AG04450 (cell line): ENCODE measurements at places on chromosomes 3 and 15. TPM values are rescaled to one million over a fixed set of nuclear protein-coding genes. Genes with fewer than 3 reads are reported as not detected.

The UBA7 gene
- 34.0 and 43.6 TPM in 2 replicates for polyA plus RNA-seq

The KBTBD13 gene
- polyA plus RNA-seq, result not detected in 2 replicates

The MUC20 gene
- polyA plus RNA-seq, result 0.19 TPM in 2 replicates

The TMEM41A gene
- polyA plus RNA-seq, result 15.1 and 17.8 TPM in 2 replicates

The PRSS50 gene
- not detected in 2 replicates for polyA plus RNA-seq

The EHHADH gene
- polyA plus RNA-seq, result 3.2 and 4.2 TPM in 2 replicates

The SEMA3B gene
- 22.0 and 24.7 TPM in 2 replicates for polyA plus RNA-seq

The SLC2A2 gene
- not detected in 2 replicates for polyA plus RNA-seq

The ARRDC4 gene
- polyA plus RNA-seq, result 7.5 and 9.2 TPM in 2 replicates

The STAC gene
- 1.5 TPM in 2 replicates for polyA plus RNA-seq

The CHRNA3 gene
- not detected in 2 replicates for polyA plus RNA-seq

The IL17RE gene
- 2.0 and 2.1 TPM in 2 replicates for polyA plus RNA-seq

The ARL8B gene
- 47.0 and 53.6 TPM in 2 replicates for polyA plus RNA-seq

The TMCC1 gene
- 10.9 and 14.1 TPM in 2 replicates for polyA plus RNA-seq

The LINGO1 gene
- not detected in 2 replicates for polyA plus RNA-seq
